Ureter (tissue), 1 donor: ENCODE measurements at places on chromosomes 11 and 22. TPM values are rescaled to one million over a fixed set of nuclear protein-coding genes. Genes with fewer than 3 reads are reported as not detected.

DNA sequence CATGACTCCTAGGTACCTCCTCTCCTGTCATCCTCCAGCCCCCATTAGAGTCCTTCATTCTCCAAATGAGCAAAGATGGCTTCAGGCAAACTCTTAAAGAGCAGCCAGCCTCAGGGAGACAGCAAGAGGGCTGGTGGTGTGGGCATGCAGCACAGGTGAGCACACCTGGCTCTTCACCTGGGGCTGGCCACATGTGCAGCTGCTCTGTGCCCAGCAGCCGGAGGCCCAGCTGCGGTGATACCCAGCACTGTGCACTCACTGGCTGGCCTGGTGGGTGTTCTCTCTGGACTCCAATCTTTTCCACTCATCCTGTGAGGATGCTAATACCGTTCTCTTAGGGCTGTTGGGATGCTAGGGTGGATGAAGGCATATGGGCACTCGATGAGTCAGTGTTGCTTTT lies 106.1 kb upstream of the PARVA start:
- no peak for DNase-seq

DNA sequence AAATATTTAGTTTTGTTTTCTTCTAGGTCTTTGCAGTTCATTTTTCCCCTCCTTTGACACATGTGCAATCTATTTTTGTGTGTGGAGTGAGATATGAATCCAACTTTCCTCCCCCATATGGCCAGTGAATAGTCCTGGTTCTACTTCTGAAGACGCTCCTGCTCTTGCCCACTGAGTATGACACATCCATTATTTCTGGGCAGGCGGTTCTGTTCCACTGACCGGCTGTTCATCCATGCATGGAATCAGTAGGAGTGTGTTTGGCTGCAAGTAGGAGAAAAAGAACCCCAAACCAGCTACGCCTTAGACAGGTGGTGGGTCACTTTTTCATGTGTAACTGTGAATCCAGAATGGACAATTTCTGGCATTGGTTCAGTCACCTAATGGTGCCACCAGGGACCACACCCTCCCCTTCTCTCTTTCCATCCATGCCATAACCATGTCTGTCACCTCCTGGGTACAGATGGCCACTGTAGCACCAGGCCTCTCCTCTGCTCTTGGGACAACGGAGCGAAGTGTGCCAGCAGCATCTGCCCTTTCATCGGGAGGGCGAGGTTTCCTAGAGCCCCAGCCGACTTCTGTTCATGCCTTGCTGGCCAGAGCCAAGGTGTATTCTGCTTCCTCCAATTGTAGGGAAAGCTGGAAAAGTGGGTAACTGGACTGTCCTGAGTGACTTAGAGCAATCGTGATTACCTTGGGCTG lies 67.4 kb upstream of the SLC22A12 start:
- DNase-seq = no peak

DNA sequence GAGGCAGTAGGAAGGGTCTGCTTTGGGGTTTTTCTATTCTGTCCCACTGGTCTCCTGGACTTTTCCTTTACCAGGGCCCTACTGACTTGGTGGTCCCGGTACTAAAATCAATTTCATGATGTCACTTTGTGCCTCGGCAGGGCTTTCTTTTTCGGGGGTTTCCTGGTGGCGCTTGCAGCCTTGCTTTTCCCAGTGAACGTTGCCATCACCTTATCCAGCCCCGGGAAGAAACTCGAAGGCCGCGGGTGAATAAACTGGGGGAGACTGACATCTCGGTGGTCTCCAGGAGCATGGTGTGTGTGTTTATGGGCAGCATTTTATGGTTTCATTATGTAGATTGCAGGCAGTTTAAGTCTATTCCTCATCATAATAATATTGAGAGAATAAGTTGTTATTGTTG lies 84.4 kb downstream of the KCNQ1 start:
- DNase-seq = no peak

- no peak for DNase-seq
Measured at GRCh38 chr22:27842201-27842600, 40.6 kb upstream of the MN1 start.

GRCh38 chr22:32590556-32590955 lies 115.9 kb downstream of the FBXO7 start:
- DNase-seq = no peak

Gene ZNF280B
- 1.5 TPM for total RNA-seq

DNA sequence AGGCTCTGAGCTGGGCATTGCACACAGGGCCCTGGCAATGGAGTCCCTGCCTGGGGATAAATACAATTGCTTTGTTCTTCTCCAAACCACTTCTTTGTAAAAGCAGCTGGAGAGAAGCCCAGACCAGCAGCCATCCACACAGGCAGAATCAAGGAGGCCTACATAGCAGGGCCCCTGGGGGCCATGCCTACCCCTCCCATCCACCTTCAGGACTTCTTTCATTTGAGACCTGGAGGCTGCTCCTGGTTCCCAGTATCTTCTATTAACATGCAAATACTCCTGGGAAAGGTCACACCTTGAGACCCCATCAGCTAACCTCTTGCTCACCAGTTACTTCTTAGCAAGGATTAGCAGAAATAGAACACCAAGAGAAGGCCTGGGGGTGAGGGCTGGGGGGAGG lies 511.1 kb downstream of the SOX6 start:
- DNase-seq = no peak

DNA sequence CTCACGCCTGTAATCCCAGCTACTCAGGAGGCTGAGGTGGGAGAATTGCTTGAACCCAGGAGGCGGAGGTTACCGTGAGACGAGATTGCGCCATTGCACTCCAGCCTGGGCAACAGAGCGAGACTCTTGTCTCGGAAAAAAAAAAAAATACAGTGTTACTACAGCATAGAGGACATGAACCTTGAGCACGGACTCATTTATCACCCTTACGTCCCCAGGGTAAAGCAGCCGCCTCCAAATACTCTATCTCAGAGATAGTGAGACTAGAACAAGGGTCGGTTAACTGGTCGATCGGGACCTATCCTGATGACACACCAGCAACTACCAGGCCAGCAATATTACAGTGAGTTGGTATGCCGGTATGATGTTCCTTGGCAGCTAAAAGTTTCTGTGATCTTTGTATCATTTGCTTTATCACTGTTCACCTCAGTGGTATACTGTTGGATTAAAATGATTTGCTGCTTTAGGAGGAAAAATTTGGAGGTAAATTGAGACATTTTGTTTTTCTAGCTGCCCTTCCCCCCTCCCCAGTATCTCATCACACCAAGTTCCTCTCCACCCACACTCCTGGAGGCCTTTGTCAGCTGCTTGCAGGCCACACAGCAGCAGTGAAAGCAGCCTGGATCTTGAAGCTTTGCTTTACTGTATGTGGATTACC lies 7.0 kb upstream of the SIDT2 start:
- DNase-seq = no peak

Gene FLRT1
- total RNA-seq = 0.13 TPM

Gene KRTAP5-7
- 5.8 TPM for total RNA-seq

Gene PAMR1
- total RNA-seq = 14.7 TPM

DNA sequence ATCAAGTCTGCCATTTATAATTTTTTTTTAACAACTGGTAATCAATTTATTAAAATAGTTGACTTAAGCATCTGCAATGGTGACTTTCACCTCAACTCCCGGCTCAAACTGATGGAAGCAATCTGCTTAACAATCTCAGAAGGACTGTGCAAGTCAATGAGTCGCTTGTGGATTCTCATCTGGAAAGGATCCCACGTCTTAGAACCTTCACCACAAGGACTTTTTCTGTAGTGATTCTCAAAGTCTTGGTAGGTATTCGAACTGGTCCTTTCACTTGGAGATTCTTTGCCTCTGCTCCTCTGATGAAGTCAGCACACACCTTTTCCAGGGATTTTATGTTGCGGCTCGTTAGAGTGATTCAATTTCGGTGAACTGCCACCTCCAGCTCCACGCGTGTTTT lies 7.3 kb downstream of the RSF1 start:
- DNase-seq = no peak
